ENCODE measurements at places on chromosomes 12 and 14. TPM values are rescaled to one million over a fixed set of nuclear protein-coding genes. Genes with fewer than 3 reads are reported as not detected.

KLHDC1 gene
- total RNA-seq, result 6.9 TPM

EMP1 gene
- total RNA-seq, result 3.8 TPM

LRRIQ1 gene
- not detected for total RNA-seq

- DNase-seq, result no peak
Measured at GRCh38 chr12:110885152-110885840, 35.1 kb downstream of the MYL2 start.

KRT82 gene
- not detected for total RNA-seq

GRCh38 chr14:77822307-77822706 lies 22.4 kb downstream of the ADCK1 start:
- no peak for DNase-seq

PPP4R4 gene
- total RNA-seq, result not detected

FOXN4 gene
- not detected for total RNA-seq

KLRG1 gene
- 76.3 TPM for total RNA-seq

GRCh38 chr14:29687866-29688265 lies 239.8 kb downstream of the PRKD1 start:
- no peak for DNase-seq

SLC5A8 gene
- not detected for total RNA-seq

DNA sequence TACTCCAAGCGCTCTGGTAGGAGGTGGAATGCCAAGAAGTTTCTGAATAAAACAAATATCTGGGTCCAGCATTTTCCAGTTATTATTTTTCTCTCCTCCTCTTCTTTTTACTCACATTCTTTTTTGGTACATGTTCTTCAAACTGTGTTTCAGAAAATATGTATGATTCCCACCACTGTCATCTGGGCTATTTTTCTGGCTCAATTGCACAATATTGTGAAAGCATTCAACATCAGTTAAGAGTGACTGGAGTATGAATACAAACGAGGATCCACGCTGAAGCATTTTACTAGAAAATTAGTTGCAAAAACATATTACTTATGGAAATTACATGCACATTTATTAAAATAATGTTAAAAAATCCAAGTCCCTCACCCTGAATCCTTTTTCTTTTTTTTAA lies 61.5 kb downstream of the KCNMB4 start:
- DNase-seq, result no peak

KIF5A gene
- total RNA-seq, result 0.09 TPM

- peak; percentile 21 for DNase-seq
Measured at GRCh38 chr12:44774815-44775411, 101.2 kb downstream of the NELL2 start.

GRCh38 chr14:90495357-90496276 lies 98.8 kb downstream of the CALM1 start:
- DNase-seq, result peak; percentile 31

Data from natural killer cell (primary cell).